ENCODE measurements at places on chromosomes 4 and X.

GRCh38 chr4:780716-781492, 45.0 kb downstream of the CPLX1 start:
- DNase-seq, result no peak

- no peak for DNase-seq
Measured at GRCh38 chrX:2652106-2652505, 39.0 kb upstream of the CD99 start.

DNA sequence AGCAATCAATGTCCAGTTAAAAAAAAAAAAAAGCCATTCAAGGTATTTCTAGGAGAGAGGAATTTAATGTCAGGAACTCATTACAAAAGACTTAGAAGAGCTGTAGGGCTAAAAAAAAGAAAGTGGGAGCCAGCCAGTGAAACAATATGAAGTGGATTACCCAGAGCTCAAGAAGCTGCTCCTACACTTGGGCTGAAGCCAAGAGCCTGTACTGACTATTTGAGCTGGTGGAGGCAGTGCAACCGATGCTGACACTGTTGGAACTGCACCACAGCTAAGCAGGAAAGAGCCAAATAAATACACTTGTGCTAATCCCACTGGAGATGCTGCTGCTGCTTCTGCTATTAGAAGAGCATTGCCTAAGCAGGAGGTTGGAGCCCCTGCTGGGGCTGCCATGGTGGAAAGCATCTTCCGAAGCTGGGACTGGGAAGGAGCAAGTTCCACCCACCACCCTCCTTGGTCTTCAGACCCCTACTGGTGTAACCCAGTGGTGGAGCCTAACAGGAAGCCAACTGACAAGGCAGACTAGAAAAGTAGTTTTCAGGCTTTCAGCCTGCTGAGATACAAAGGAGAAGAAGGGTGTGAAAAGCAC, 65.4 kb downstream of the CXXC4 start:
- no peak for DNase-seq

- DNase-seq, result no peak
Measured at GRCh38 chrX:40329616-40330015, 231.9 kb upstream of the BCOR start.

DNA sequence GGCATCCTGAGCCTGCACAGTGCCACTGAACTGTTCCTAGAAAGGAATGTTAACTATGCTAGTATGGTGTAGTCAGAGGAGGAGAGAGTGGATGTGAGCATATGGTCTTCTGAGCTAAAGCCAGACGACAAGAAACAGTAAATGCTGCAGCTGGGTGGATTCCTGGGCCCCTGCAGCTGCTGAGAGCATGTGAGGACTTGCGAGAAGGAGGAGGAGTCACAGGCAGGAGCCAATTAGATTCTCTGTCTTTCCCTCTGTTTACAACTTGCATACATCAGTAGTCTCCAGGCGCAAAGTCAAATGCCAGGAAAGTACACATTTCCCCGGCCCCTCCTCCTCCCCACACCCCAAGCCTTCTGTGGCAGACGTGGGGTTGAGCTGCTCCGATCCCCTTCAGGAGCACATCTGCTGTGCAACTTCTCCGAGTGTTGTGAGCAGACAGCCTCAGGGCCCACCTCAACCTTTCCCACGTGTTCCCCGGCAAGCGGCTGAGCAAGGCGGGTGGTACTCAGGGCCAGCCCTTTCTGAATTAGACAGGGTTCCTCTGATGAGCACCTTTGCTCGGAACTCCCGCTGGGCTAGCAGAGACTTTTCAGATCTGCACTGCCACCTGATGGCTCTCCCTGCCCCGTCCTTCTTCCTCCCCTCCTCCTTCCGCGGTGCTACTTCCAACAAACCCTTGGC, 108.7 kb upstream of the ATP6AP2 start:
- peak; percentile 29 for DNase-seq

- DNase-seq, result peak; percentile 85
Measured at GRCh38 chr4:76623217-76624045, 188.4 kb downstream of the SHROOM3 start.

GRCh38 chrX:132017431-132018185, 5.5 kb upstream of the STK26 start:
- no peak for DNase-seq

DNA sequence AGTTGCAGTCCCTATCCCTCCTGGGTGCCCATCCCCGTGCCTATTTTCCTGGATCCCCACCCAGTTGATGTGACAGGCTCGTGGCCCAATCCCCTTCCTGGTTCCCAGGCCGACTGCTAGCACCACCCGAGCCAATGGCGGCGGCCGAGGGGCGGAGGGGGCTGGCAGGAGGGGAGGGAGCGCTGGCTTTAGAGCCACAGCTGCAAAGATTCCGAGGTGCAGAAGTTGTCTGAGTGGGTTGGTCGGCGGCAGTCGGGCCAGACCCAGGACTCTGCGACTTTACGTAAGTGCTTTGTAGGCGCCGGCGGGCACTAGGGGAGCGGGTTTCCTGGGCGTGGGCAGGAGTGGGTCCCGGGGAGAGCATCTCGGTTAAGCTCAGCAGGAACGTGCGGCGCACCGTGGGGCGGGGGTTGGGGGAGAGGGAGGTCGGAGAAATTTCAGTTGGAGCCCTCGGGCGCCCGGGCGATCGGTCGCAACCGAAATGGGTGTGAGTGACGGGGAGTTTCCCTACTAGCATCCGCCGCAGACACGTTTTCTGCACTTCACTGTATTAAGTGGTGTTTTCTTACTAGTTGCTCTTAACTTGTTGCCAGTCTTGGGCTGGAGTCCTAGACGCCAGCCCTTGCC, at the start of gene PLS3:
PLS3 (plus strand) TSS at position 197 of the 627 bp plus-strand sequence. CDS start 49,077 bp downstream, outside the sequence.
- DNase-seq, result peak; percentile 78

GRCh38 chr4:55358246-55358645, 12.2 kb downstream of the SRD5A3 start:
- no peak for DNase-seq

GRCh38 chr4:150145090-150145945, 67.1 kb downstream of the DCLK2 start:
- DNase-seq, result peak; percentile 37

DNA sequence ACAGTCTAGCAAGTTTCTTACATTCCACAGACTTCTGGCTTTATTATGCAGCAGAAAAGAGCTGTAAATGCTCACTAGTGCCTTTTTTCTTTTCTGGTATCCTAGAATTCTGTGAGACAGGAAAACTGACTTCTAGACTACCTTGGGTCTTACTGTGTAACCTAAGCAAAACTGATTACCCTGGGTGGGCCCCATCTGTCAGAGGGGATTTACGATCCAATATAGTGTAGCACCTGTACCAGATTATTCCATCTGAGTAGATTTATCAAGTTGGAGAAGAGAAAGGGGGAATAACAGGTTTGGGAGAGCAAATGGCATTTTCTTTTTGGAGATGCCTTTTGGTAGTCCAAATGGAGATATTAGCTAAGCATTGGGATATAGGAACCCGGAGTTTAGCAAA, 46.7 kb downstream of the FSTL5 start:
- no peak for DNase-seq

- peak; percentile 69 for DNase-seq
Measured at GRCh38 chrX:106263817-106264216, 95.7 kb downstream of the PWWP3B start.

- DNase-seq, result peak; percentile 13
Measured at GRCh38 chrX:2708021-2708420, 16.9 kb downstream of the CD99 start.

GRCh38 chr4:72951628-72952027, 117.9 kb downstream of the COX18 start:
- DNase-seq, result peak; percentile 91

DNA sequence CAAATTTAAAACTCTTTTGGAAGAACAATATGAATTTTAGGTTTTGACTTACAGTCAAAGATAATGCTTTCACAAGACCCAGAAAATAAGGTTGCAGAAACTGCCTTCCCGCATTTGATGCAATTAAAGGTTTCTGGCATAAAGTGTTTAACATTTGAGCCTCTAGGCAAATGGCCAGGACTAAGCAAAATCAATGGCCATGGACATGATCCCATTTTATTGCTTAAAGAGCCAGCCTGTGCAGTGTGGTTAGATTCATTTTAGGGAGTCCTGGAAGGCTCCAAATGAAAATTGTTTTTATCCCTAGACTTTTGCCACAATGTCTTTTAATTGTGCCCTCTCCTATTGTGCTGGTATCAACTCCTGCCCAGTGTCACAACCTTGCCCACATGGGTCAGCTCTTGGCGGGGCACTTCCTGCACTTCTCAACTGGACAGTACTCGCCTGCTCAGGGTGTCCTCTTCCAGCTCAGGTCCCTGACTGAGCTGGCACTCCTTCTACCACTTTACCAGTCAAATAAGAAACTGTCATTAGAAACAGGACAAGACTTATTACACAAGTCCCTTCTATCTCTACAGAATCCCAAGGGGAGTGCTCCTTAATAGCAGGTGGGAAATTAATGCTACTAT, 208.4 kb upstream of the NPY2R start:
- no peak for DNase-seq

GRCh38 chr4:80931631-80932081, 98.9 kb upstream of the BMP3 start:
- DNase-seq, result no peak

DNA sequence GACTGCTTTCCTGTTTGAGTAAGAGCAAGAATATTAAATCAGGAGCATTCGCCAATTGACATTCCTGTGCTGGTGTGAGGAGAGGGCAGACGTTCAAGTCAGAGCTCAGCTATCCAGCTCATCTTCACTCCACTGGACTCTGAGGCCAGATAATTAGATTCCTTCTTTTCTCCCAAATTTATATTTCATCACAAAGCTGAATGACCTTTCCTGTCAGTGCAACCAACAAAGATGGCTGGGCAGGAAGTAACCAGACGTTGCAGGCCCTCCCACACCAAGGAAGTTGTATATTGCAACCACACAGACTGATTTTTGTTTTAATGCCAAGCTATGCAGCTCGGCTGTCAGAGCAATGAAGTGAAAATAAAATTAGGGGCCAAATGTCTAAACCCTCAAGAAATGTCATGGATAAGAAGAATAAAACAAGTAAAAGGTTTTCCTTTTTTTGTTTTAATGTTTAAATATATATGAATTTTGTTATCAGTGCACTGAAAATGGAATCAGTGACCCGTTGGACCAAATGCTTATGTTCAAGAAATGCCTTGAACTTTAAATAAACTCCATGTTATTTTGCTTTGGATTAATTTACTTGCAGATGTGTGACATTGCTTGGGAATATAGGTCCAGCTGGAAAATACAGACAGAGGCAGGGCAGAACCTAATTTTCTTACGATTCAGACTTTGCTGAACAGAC, 578.9 kb upstream of the FAT1 start:
- DNase-seq, result no peak

- DNase-seq, result no peak
Measured at GRCh38 chr4:115187136-115187535, 73.7 kb upstream of the NDST4 start.

GRCh38 chr4:23884741-23885140, 5.1 kb downstream of the PPARGC1A start:
- DNase-seq, result no peak

DNA sequence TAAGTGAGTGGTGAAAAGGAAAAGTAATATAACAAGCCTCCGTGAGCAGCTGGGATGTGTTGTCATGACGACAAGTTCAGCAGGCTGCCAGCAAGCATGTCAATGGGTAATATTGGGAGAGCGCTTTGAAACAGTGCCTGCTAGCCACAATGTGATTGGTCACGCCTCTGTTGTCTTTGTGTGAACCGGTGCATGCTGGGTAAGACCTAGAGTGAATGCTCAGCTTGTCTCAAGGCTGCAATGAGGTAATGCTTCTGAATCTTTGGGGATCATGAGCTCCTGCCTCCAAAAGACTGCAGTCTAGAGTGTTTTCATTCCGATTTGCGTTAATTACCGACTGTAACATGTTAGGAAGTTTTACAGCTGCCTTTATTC, 54.9 kb downstream of the STOX2 start:
- peak; percentile 40 for DNase-seq
